NCI-H748 treated with DMSO at 0.1 percent for 48 hours (cell line): ENCODE measurements at places on chromosomes 7 and 10.

DNA sequence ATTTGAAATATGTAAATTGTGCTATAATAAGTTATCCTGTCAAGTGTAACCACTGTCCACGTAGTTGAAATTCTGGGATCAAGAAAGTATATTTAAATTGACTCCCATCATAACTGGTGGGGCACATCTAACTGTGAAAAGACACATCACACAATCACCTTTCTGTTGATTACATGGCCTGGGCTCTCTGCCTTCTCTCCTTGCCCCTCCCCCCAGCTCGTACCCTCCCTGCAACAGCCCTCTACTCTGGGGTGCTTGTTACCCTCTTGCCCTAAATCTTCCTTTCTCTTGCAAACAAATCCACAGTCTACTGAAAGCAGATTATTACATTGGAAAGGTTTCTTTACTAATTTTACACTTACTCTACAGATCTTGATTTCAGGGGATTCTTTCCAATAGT, 56.3 kb downstream of the CCDC186 start:
- no peak for DNase-seq

- no peak for DNase-seq
Observed at GRCh38 chr7:116687801-116688201, 15.8 kb downstream of the MET start.

GRCh38 chr7:19932549-19933249, 159.3 kb upstream of the TMEM196 start:
- DNase-seq = no peak

GRCh38 chr7:8290645-8291308, 28.8 kb upstream of the ICA1 start:
- DNase-seq = peak; percentile 94

DNA sequence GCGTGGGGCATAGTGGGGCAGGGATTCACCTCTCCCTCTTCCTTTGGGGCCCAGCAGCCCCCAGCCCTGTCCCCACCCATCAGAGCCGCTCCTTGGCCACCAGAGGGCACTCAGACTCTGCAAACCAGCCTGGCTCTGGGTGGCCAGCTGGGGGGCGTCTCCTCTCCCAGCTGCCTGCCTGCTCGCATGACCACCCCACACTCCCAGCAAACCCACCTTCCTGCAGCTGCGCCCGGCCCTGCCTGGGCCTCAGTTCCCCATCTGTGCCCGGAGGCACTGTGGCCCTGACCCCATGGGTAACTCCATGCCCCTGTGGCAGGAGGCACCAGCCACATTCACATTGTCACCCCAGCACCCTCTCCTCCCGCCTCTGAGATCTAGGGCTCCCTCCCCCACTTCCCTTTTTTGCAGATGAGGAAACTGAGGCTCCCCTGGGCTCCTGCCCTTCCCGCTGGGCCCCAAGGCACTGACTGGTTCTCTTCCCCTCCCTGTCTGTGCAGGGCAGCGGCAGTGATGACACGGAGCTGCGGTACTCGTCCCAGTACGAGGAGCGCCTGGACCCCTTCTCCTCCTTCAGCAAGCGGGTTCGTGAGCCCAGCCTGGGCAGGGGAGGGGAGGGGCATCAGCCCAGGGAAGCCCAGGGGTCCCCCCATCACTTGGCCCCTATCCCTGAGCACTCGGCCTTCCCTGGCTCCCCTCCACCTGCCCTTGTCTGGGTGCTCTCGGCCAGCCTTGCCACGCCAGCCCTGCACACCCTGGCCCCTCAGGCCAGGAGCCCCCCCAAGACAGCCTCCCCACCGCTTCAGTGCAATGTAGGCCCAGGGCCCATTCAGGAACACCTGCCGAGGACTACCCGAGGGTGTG, 6.9 kb upstream of the SH2B2 start:
- peak; percentile 43 for DNase-seq

- no peak for DNase-seq
Observed at GRCh38 chr10:119517235-119518141, 25.0 kb downstream of the RGS10 start.

GRCh38 chr10:123187781-123188180, 33.6 kb downstream of the BUB3 start:
- DNase-seq = no peak

- no peak for DNase-seq
Observed at GRCh38 chr10:117294039-117294645, 53.2 kb downstream of the SLC18A2 start.

GRCh38 chr10:132407243-132407746, 10.3 kb downstream of the PWWP2B start:
- no peak for DNase-seq

- no peak for DNase-seq
Observed at GRCh38 chr7:115827305-115828045, 203.1 kb downstream of the TFEC start.

- DNase-seq = no peak
Observed at GRCh38 chr7:82017334-82017943, 247.6 kb upstream of the HGF start.

DNA sequence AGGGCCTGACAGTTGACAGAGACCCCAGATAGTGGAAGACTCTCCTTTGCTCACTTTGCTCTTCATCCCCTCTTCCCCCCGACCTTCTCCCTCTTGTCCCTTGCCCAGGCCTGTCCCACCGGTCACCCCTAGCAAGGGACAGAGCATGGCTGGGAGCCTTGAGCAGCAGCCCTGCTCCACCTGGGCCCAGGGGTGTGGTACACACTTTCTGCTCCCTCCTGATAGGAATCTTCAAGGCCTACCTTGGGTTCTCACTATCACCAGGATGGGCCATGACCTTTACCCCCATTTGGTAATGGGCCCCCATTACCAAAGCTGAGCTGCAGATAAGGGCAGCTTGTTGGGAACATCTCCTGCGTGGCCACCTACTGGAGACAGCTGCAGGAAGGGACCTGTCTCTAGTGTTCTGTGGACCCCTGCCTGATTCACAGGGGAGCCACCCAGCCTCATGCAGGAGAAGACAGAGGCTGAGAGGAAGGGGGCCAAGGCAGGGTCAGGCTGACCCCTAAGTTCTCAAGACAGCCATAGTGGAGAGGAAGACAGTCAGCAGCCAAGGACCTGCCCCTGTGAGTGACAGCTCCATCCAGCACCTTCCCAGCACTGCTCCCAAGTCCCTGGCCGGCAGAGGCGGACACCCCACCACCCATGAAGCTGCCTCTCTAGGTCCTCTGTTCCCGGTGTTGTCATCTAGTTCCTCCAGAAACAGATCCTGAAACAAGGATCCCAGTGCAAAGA, 913 bp upstream of the NPC1L1 start:
- DNase-seq = no peak

DNA sequence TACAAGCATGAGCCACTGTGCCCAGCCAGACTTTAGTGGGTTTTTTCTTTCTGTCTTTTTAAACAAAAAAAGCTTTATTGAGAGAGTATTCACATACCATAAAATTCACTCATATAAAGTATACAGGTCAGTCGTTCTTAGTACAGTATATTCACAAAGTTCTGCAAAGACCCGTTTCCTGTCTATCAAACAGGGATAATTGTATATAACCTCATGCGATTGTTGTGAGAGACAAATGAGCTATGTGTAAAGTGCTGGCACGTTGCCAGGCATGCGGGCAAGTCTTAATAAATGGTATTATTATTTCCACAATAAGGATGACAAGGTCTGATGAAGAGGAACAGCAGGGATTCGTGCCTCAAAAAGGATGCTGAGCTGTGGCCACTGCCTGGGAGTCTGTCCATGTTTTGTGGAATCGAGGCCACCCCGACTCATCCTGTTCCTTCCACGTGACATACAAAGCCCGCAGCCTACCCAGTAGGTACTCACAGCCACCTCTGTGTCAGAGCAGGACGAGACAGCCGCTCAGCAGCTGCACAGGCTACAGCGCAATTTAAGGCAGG, 51.6 kb downstream of the SMKR1 start:
- peak; percentile 82 for DNase-seq

GRCh38 chr7:18550574-18550973, 55.0 kb downstream of the HDAC9 start:
- no peak for DNase-seq

GRCh38 chr10:123569436-123570035, 96.6 kb upstream of the GPR26 start:
- no peak for DNase-seq

- DNase-seq = no peak
Observed at GRCh38 chr7:99083068-99083651, 60.7 kb downstream of the SMURF1 start.

- no peak for DNase-seq
Observed at GRCh38 chr10:80452069-80452468, 2.0 kb upstream of the TSPAN14 start.

DNA sequence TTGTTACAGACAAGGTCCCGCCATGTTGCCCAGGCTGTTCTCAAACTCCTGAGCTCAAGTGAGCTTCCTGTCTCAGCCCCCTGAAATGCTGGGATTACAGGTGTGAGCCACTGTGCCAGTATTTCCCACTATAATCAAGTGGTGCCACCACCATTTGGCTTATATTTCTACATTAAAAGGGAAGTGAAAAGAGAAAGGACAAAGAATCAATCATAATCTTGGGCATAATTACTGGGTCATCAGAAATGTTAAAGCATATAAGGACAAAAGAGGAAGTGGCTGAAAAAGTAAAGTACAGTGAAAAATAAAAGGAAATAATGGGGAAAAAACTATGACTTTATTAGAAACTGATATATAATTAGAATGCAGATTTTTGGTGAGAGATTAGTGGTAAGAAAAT, 25.7 kb upstream of the ENTPD1 start:
- no peak for DNase-seq
